ENCODE measurements at places on chromosomes 6 and 20. TPM values are rescaled to one million over a fixed set of nuclear protein-coding genes. Genes with fewer than 3 reads are reported as not detected.

DNA sequence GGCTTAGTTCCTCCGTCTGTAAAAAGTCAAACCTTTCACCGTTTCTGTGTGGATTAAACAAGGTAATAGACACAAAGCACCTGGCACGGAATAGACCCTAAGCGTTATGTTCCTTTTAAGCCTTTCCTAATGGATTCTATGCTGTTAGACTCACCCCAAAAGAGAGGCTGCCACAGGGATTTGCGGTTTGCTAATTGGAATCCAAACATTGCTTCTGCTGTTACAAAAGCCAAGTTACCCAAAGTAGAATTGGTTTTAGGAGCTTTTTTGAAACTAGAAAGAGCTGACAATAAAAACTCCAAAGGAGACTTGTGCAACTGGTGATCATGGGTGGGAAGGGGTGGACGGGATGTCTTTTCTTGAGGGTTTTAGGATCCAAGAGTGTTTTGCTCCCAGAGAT lies 178.0 kb downstream of the BMP7 start:
- no peak for DNase-seq

- no peak for DNase-seq
Observed at GRCh38 chr6:82217018-82217586, 30.4 kb downstream of the IBTK start.

DNA sequence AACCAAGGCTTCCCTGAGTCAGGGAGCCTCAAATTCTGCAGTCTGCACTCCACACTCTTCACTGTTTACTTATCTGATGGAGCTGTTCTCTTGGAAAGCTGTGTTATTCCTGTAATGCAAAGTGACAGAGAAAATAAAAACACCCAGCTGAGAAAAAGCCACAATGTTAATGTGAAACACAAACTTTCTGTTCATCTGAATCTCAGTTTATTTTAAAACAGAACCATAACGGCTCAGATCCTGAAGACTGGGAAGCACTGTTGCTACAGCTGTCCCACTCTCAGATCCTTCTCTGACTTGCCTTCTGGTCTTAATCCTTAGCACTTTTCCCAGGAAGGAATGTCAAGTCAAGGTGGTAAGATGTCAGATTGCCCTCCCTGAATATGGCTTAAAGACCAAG lies 736.6 kb downstream of the DHX35 start:
- no peak for DNase-seq

GRCh38 chr20:14407336-14407735 lies 69.9 kb upstream of the FLRT3 start:
- no peak for DNase-seq

DNA sequence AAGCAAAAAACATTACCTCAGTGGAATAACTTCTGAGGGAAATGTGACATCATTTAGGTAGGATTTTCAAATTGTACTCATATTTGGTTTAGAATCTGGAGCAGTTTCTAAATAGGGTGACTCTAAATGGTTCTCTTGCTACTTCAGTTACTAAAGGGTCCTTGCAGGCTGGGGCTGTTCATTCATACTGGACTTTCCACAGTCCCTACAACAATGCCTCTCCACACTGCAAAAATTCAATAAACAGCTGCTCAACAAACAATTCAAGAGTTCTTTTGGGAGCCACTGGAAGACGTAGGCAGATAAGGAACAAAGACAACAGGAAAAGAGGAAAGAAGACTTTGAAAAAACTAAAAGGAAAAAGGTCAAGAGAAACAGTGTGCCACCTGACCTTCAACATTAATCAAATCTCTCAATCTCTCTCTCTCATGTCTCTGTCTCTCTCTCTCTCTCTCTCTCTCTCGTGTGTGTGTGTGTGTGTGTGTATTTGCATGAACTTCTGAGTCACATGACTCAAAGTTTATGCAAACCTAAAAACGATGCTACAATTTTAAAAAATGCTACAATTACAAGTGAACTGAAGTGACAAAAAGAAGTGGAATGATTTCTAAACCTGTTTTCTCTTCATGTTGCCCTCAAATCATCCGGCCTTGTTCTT lies 14.5 kb downstream of the NOL7 start:
- DNase-seq, result no peak

GRCh38 chr6:100673641-100674040 lies 207.5 kb downstream of the ASCC3 start:
- DNase-seq, result no peak

- no peak for DNase-seq
Observed at GRCh38 chr20:34891166-34892062, 15.0 kb downstream of the ACSS2 start.

- DNase-seq, result peak; percentile 77
Observed at GRCh38 chr6:75748743-75749538, at the start of gene MYO6. TSS of gene MYO6 (plus strand) at chr6:75749239. CDS start at chr6:75817548, 68,309 bp downstream.

DNA sequence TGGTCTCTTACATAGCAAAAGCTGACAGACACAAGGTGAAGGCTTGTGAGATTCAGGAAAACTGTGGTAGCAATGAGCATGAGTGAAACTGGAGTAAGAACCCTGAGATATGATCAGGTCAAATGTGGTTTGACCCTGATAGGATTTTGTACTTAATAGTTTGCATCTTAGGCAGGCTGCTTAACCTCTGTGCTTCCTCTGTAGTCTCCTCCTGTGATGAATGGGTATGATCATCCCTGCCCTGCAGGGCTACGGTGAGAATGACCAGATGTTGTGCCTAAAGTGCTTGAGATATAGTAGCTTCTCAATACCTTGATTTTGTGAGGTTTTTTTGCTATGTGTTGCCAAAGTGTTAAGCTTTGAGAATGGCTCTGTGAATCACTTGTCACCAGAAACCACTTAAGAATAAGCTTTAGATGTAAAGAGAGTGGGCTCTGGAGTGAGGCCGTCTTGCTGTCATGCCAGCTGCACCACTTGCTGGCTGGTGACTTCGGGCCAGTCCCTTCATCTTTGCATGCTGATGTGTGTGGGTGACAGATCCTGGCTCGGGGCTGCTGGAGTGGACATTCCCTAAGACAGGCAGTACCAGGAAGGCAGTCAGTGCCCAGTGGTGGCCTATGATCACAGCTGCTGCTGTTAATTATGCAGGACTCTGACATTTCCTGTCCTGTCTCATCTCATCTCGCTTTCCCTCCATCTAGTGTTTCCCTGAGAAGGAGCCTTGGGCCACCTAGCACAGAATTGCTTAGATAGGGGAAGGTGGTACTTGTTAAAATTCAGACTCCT lies 254.7 kb downstream of the NFATC2 start:
- DNase-seq, result no peak

DNA sequence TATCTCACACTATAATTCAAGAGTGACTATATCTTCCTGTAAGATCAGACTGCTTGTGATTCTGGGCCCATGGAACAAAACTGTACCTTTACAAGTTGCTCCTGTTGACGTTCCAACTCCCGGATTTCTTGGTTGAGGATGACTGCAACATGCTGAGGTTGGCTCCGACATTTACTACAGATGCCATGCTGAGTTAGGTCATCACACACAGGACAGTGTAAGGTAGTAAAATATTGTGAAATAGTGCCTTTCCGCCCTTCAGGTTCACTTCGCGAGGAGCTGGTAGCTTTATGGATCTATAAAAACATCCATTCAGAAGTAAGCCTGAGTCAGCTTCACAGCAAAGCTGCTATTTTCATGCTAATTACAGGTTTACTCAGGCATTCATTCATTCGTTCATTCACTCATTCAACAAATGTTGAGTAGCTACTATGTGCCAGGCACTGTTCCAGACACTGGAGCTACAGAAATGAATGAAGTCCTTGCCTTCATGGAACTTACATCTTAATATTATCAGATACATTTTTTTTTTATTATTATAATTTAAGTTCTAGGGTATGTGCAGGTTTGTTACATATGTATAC lies 175.7 kb downstream of the REV3L start:
- no peak for DNase-seq

GRCh38 chr6:33791620-33792019 lies 2.7 kb upstream of the LEMD2 start:
- no peak for DNase-seq

DNA sequence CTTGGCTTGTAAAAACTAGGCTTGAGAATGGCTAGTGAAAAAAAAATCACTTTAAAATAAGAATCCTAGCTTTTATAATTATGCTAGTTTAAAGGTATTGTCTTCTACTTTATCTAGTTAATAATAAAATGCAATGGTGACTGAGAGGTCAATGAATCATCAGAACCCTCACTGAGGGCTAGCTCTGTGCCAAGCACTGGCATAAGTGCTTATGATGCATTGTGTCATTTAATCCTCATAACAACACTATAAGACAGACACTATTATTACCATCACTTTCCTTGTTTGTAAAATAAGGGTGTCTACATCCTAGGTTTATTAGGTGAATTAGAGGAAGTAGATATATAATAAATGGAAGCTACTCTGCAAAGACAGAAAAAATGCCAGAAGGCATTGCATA lies 144.3 kb downstream of the F13A1 start:
- no peak for DNase-seq

DNA sequence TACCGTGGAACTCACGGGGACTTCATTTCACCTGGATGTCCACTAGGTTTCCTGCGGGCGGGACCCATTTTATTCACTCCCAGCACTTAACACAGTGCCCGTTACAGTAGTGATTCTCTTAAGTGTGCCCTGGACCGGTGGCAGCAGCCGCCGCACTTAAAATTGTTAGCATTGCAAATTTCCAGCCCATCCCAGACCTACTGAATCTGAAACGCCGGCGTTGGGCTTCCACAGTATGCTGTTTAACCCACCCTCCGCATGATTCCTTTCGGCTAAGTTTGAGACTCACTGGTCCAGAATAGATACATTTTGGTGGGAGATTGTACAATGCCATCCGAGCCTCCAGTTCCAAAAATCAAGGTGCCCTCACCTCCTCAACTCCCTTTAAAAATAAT lies 967 bp downstream of the SMPDL3A start:
- DNase-seq, result no peak

DNA sequence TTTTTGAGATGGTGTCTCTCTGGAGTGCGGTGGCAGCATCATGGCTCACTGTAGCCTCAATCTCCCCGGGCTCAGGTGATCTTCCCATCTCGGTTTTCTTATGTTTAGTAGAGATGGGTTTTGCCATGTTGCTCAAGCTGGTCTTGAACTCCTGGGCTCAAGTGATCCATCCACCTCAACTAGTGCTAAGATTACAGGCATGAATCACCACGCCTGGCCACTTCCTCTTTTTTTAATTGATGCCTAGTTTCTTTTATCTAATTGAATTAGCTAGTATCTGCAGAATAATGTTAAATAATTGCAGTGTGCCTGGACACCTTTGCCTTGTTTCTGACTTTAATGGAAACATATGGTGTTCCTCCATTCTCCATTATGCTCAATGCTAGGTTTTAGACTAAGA lies 38.4 kb upstream of the SLC22A16 start:
- no peak for DNase-seq

DNA sequence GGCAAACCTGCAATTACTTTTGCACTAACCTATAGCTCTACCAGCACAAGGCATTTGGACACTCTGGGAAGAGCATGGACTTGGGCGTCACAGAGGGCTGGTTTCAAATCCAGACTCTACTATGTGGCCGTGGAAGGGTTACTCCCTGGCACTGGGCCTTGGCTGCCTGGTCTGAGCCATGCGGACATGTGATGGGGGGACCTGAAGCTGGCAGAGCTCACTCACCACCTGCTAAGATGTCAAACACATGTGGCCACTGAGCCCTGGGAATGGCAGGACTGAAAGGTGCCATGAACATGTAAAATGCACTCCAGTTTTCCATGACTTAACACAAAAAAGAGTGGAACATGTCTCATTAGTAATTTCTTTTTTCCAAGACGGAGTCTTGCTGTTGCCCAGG lies 23.7 kb downstream of the VSTM2L start:
- DNase-seq, result no peak

DNA sequence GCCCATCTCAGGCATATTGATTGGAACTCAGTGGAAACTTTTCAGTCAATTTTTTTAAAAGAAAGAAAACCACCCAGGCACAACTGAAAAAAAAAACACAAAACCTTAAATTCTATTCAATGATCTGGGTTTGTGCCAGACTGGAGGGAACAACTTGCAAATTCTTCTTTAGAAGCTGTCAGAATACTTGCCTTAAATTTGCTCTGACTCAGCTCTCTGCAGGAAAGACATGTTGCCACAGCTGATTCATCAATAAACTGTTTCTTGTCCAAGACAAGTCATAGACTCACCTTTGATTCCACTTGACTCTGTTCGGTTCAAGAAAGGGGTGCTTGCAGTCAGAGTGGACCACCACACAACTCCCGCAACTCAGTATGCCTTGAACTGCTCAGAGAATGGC lies 117.8 kb upstream of the F13A1 start:
- no peak for DNase-seq

GRCh38 chr20:48530957-48531356 lies 296.8 kb downstream of the PREX1 start:
- no peak for DNase-seq

DNA sequence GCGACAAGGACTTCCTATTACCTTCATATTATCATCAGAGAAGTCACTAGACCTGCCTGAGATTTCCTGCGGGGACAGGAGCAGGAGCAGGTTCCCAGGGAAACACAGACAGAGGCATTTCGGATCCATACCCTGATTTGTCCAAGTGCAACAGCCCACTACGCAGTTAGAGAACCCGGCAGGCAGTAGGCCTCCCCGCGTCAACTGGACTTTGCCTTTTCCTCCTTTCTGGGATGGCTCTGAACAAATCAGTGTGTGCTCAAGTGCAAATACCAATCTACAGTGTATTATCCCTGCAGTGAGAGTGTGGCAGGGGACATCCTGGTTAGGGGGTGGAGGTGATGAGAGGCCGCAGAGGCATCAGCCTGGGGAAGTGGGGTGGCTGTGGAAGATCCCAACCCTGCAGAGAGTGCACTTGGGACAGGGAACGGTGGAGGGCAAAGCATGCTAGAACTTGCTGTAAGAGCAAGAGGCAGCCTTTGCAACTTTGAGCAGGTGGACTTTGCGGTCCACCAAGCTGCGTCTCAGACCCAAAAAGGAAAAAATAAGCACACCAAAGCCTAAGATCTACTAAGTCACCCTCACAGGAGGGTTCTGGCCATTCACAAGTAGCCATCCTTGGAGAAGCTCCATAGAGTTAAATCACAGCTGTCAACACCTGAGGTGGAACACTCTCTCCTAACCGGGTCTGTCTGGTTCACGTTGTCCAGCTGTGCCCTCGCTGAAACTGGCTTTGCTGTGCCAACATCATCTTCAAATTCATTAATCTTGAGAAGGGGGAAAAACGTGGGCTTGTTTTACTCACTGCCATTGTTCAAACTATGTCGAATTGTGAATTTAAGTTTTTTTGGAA lies 159.1 kb downstream of the ZDHHC14 start:
- no peak for DNase-seq

- DNase-seq, result no peak
Observed at GRCh38 chr20:53693262-53693871, 99.7 kb upstream of the ZNF217 start.

Gene PPP1R11
- total RNA-seq, result 43.2 TPM

Gene KHDC1L
- total RNA-seq, result not detected

Gene COL9A1
- total RNA-seq, result 1.2 TPM

Gene EFHC1
- 22.0 TPM for total RNA-seq

Gene SEMG1
- total RNA-seq, result not detected

Gene DBNDD2
- total RNA-seq, result 23.4 TPM

Gene DEFB132
- not detected for total RNA-seq

Gene BMP5
- not detected for total RNA-seq
